Mesenchymal stem cell (in vitro differentiated cells and primary cell): ENCODE measurements at places on chromosomes 2 and 18.
A peak's percentile ranks its signal among the peaks of the same experiment; 100 is the strongest.

DNA sequence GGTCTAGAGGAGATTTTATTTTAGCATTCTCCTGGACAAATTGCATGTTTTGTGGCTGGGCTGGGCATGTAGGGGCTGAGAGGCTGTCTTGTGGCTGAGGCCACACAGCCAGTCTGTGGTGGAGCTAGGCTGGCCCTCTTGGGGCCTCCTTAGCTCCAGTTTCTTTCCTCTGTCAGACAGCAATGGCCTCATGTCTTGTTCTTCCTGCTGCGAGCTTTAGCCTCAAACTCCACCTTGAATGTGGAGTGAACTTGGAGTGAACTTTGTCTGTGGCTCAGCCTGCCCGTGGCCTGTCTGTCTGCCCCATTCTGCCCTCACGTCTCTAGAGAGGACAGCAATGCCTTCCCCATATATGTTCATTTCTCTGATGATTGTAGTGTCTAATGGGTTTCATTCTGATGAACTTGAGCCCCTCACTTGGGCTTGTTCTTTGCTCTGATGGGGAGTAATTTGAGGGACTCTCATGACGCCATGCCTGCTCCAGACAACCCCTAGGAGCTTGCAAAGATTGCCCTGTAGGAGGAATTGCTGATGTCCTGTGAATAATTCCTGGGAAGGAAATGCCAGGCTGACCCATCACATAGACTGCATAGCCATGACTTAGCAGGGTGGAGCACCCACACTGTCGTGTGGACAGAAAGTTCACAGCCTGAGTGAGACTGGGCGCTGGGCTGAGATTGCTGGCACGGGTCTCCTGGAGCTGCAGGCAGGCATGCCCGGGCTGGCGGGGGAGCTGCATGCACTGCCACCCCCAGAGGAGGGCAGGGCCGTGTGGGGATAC, 42.6 kb downstream of the ASAP2 start:
- peak; percentile 64 for DNase-seq

GRCh38 chr2:143725400-143725799, 596.2 kb downstream of the ARHGAP15 start:
- DNase-seq: no peak

GRCh38 chr2:146952696-146953095, 892.1 kb upstream of the ACVR2A start:
- DNase-seq: no peak

GRCh38 chr18:25842665-25843064, 247.7 kb downstream of the SS18 start:
- DNase-seq: no peak

DNA sequence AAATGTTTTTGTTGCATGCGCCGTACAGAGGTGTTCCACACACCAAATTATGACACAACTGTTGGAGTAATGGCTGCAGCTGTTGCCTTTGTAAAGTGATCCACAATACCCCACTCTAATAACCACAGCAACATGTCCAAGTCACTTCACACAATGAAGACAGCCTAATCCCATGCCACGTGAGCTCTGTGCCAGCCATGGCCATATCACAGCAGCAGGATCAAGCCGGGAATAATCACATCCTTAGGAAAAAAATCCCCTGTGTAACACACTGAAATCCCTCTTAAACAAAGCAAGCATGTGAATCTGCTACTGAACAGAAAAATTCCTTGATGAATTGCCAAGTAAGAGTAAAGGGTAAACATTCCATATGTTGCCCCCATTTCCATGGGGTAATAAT, 179.5 kb upstream of the PARD3B start:
- no peak for DNase-seq

DNA sequence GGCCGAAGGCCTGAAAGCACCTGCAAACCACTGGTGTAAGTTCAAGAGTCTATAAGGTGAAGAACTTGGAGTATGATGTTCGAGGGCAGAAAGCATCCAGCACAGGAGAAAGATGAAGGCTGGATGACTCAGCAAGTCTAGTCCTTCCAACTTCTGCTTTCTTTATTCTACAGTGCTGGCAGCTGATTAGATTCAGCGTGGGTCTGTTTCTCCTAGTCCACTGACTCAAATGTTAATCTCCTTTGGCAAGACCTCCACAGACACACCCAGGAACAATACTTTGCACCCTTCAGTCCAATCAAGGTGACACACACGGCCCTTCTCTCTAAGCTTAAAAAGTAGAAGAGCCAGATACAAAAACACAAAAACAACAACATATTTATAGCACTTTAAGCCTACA, 43.4 kb downstream of the NMS start:
- no peak for DNase-seq

GRCh38 chr2:170488807-170489206, 226.3 kb upstream of the SP5 start:
- DNase-seq: no peak

DNA sequence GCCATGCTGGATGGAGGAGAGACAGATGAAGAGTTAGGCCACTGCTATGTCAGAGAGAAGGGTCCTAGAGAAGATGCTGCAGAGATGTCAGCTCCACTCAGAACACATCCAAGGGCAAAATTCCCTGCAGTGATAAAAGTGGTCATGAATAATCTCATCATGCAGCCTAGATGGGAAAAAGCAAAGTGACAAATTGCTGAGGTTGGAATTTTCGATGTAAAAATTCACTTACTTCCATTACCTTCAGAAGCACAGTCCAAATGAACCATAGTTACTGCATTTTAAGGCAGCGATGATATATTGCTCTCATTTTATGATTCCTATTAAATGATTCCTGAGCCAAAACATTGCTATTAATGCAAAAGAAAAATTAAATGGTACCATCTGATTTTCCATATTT, 16.4 kb downstream of the ANKRD29 start:
- DNase-seq: no peak

- DNase-seq: no peak
These were observed 48.0 kb downstream of the TRABD2A start for GRCh38 chr2:84832772-84833461.

GRCh38 chr2:27290549-27290948, 8.3 kb downstream of the TRIM54 start:
- no peak for DNase-seq
